Activated naive CD4-positive, alpha-beta T cell treated with anti-CD3 and anti-CD28 coated beads for 36 hours (primary cell): ENCODE measurements at places on chromosomes 2 and 18.
A peak's percentile ranks its signal among the peaks of the same experiment; 100 is the strongest.

DNA sequence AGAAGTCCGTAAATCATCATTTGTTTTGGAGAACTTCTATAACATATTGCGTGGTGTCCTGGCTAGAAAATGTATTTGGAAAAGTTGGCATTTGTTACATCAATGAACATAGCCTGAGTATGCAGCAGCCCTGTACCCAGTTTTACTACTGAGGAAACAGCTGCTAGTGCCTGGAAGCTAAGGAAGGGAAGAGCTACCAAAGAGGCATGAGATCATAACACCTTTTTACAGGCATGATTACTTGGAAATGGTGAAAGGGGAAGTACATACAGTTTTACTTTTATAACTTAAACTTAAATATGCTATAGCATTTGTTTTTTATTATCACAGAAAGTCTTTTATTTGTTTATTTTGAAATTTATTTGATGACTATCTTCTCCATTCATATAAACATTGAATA lies 128.4 kb upstream of the MC4R start:
- DNase-seq: no peak

DNA sequence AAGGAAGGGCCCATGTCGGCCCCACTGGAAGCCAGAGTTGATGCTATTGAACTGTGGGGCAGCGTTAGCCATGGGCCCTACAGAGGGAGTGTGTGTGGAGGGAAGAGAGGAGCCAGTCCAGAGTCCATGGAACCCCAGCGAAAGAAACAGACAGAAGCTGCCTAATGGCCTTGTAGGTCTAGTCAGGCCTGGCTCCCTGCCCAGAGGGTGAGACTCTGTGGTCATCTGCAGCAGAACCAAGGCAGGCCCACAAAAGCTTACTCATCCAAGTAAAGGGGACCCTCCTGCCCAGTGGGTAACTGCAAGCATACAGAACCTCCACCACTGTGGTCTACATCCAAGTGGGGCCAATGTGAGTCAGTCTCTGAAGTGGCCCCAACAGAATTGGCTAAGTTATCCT lies 439.8 kb downstream of the TGIF1 start:
- DNase-seq: no peak

- DNase-seq: no peak
Measured at GRCh38 chr2:60834270-60834717, 47.1 kb upstream of the REL start.

GRCh38 chr2:73268830-73269685 lies 15.2 kb downstream of the FBXO41 start:
- peak; percentile 79 for DNase-seq

GRCh38 chr18:28607991-28608390 lies 431.1 kb upstream of the CDH2 start:
- DNase-seq: no peak

DNA sequence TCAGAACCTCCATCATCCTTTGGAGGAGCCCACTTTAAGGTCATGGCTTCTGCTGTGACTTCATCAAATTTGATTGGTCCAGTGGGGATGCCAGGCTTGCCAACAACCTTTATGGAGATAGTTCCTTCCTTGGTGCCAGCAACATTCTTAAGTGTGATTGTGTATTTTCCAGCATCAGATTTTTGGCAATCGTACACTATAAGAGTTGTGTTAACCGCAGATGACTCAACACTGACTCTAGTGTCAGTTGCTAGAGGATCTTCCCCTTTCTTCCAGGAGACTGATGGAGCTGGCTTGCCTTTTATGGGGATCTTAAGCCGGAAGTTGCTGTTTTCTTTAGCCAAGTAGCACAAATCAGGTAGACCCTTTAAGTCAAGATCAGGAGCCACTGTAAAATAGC lies 98.7 kb downstream of the PLEKHA3 start:
- DNase-seq: no peak

DNA sequence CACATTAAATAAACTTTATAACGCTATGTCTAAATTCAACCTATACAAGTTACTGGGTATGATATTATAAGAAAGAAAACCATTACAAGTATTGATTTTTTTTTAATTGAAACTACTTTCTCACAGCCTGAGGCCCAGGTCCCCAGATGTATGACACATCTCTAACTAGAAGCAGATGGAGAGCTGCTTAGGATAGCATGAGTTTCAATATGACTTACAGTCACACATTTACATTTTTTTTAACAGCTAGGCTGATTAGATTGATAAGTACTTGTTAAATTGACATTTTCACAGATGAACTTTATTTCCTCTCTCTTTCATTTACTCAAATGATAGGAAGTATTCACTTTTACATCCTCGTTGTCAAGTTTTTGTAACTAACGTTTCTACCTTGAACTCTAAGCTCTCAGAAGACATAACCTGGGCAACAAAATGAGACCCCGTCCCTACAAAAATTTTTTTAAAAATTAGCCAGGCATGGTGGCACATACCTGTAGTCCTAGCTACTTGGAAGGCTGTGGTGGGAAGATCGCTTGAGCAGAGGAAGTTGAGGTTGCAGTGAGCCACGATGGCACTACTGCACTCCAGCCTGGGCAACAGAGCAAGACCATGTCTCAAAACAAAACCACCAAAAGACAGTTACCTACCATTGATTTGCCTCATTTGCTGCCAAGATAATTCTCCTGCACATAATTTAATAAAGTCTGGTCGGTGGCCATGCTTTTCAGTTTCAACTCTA lies 52.4 kb downstream of the STK39 start:
- DNase-seq: peak; percentile 60

GRCh38 chr2:240825476-240825875 lies 5.5 kb upstream of the KIF1A start:
- no peak for DNase-seq

- DNase-seq: no peak
Measured at GRCh38 chr2:105744909-105745853, at the start of gene NCK2. Gene NCK2, plus strand, starts transcription at chr2:105744912. Its CDS starts 110,152 bp downstream, at chr2:105855064.

GRCh38 chr2:30422444-30423040 lies 24.5 kb upstream of the LCLAT1 start:
- peak; percentile 95 for DNase-seq

DNA sequence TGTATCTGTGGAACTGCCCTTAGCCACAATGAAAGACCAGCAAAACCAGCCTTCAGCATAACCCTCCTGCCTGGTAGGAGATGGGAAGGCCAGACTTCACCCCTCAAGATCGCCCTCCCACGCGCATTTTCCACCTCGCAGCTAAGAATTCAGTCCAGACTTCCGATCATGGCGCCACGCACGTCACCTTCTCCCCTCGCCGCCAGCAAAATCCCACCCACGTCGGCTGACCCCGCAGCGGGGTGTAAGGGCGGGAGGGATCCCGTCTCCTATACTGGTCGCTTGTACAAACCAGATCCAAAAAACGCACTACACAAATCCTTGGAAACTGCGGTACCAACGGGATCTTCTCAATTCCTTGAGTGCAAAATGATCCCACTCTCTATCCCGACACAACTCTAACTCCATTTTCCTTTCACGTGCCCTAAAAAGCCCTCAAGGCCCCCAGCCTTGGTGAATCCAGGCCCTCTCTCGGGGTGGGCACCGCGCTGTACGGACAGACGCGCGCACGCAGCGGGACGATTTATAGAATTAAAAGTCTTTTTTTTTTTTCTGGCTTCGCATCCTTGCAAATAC lies 1.0 kb upstream of the BMPR2 start:
- peak; percentile 62 for DNase-seq

DNA sequence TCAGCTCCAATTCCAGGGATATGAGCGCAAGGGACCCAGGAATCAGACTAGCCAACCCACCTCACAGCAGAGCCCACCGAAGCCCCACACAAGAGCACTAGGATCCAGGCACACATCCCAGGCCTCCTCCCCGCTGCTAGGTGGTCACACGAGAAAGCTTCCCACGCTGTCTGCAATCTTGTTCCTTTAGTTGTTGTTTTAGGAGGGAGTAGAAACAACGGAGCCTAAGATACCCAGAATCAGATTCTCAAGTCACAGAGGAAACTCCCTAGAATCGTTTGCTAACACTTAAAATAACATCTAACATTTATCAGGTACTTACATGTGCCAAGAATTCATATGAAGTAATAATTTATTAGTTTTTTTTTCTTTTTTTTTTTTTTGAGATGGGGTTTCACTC lies 9.7 kb upstream of the ATL2 start:
- DNase-seq: no peak

DNA sequence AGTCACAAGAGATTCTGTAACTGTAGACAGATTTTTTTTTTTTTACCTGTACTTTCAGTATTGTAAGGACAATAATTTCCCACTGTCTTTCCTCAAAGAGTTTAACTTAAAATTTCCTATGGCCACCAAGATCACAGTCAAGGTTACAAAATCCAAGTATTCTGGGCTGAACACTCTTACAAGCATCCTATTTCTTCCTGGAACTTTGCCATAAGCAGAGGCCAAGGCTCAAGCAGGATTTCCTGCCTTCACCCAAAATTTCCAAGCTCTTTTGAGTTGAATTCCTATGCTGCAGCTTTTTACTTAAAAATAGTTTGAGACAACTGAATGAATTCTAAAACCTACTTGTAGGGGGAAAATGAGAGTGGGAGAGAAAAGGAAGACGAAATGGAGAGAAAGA lies 299.4 kb downstream of the ZNF516 start:
- DNase-seq: no peak

DNA sequence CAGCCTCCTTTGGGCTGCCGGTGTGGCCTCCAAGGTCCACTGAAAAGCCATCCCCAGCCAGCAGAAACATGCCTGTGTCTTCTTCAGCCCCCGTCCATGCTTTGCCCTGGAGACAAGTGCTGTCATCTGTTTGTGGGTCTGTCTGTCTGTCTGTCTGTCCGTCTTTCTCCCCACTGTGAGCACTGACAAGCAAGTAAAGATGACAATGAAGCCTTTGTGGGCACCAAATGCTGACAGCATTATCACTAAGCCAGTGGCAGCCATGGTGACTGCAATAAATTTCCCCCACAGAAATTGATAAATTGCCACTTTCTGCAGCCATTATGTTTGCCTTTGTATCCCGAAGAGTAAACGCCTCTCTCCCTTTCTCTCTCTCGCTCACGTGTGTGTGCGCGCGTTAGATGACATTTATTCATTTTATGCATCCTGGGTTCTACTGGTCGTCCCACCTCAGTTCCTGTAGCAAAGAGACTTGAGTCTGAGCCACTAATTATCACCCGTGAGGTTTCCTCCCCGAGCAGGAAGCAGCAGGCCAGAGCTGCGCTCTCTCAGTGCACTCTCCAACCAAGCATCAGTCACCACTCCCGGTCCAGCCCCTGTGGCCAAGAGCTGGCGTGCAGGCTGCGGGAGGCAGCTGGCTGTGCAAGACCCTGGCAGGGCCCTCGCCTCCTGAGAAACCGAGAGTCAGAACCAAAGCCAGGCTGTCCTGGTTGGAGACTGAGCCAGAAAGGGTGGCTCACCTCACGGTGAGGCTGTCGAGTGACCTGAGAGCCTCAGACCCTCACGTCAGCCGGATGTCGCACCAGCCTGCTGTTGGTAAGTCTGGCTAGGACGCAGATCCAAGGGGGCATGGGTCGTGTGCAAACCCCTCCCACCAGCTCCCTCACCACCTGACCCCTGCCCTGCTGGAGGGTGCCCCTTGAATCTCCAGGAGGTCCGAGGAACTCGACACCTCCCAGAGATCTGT lies 6.9 kb downstream of the STEAP3 start:
- DNase-seq: no peak

DNA sequence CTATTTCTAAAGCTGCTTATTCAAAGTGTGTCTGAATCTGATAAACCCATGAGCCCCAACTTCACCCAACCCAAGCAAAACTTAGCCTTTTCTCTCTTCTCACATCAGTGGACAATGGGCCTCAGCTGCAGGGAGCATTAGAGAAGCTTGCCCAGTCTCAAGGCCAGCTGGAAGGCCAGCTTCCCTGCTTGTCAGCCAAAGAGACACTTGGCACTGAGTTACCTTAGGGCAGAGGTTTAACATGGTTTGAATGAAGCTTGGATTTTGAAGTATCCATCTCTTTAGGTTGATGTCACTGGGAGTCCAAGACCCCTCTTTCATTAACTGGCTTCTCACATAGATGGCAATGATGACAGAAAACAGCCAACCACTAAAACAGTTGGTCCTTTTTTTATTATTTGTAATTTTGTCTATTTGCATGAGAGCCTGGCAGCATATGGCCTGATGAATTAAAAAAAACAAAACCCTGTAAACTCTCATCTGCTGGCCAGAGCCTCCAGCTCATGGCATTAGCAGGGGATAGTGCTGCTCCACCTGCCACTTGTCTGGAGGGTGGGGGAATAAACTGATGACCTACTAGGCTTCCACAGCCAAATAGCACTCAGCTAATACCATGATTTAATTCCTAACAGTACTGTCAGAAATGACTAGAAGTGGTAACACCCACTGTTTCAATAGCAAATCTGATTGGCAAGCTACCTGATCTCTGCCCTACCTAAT lies 137.0 kb downstream of the UBE2E3 start:
- no peak for DNase-seq
